ENCODE measurements at places on chromosomes 16 and 17.

DNA sequence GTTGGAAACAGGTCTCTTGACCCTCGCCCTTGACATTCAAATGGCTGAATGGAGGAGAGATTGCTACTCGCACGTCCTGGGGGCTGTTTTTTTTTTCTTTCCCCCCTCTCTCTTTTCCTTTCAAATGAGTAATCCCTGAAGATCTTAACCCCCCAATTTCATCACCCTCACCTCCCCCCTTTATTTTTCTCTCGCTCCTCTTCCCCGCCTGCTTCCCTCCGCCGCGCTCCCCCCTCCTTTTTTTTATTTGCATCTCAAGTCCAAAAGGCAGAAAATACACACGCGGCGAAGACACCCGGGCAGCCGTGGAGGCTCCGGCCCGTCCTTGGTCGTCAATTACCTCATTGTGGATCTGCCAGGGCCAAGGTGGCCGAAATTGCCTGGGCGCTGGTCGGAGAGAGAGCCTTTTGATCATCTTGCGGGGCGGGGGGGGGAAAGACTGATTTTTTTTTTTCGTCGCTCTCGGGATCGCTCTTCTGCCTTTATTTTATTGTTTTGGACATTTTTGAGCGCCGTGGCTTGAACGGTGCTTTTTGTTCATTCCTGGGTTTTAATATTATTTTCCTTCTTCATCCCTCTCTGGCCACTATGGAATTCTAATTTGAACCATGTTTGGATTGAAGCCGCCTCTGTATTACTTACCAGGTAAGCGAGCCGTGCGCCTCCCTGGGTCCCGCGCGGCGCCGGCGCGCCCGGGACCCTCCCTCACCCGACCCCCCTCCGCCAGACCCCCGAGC, 57.2 kb upstream of the GSE1 start:
- H3K27ac ChIP-seq: no peak overlapping the region
- no peaks in the 10 kb centered on the region for H3K36me3 ChIP-seq
- no peaks in the 10 kb centered on the region for H3K27me3 ChIP-seq
- DNase-seq: no peak
- peak overlapping the region; percentile 83 for H3K4me3 ChIP-seq
- H3K4me1 ChIP-seq: 0 out of 2 replicates have a peak, but pooled peaks cover 3% of the 10 kb centered on the region

GRCh38 chr16:14608111-14608566, 21.9 kb downstream of the PARN start:
- peaks cover 25% of the 10 kb centered on the region for H3K36me3 ChIP-seq
- no peak for DNase-seq
- H3K27me3 ChIP-seq: no peaks in the 10 kb centered on the region
- H3K27ac ChIP-seq: no peak overlapping the region
- no peak overlapping the region for H3K4me3 ChIP-seq
- H3K4me1 ChIP-seq: no peaks in the 10 kb centered on the region

DNA sequence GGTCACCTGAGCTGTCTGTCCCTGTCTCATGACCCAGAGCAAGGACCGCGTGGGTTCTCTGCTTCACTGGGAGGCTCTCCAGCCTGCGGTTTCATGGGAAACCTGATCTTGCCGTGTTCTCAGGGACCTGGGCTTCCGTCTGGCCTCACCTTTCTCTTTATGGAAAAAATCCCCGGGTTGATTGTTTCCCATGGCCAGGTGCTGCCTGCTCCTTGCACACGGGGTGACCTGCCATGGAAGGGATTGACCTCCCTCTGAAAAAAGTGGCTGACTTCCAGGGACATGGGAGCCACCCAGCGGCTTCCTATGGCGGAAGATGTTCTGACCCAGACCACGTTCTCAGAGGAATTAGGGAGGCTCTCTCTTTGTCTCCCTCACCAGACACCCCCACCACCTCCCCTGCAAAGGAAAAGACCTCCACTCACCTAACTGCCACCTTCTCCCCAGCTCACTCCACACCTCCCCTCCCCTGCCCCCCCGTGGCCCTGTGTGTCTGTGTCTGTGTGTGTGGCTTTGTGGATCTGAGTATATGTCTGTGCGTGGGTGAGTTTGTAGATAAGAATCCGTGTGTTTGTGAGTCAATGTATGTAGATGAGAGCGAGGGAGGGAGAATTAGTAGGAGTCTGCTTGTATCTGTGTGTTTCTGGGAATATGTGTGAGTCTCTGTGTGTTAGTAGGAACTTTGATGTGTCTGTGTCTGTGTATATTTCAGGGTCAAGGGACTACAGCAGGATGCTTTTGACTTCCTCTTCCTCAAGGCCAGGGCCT, 154.6 kb downstream of the NTN1 start:
- peaks cover 7% of the 10 kb centered on the region for H3K4me1 ChIP-seq
- no peak overlapping the region for H3K27ac ChIP-seq
- H3K27me3 ChIP-seq: no peaks in the 10 kb centered on the region
- no peak for DNase-seq
- H3K36me3 ChIP-seq: no peaks in the 10 kb centered on the region

GRCh38 chr16:54286366-54287130, at the start of gene IRX3:
Gene IRX3 (minus strand): TSS chr16:54286787. CDS start chr16:54286050, 737 bp downstream.
- H3K27ac ChIP-seq: peak within 1 kb of the TSS; percentile 91
- peaks cover 13% of the 10 kb centered on the region for H3K36me3 ChIP-seq
- H3K4me3 ChIP-seq: peak within 1 kb of the TSS; percentile 65
- H3K27me3 ChIP-seq: no peaks in the 10 kb centered on the region
- peak; percentile 94 for DNase-seq
- H3K4me1 ChIP-seq: no peaks in the 10 kb centered on the region

DNA sequence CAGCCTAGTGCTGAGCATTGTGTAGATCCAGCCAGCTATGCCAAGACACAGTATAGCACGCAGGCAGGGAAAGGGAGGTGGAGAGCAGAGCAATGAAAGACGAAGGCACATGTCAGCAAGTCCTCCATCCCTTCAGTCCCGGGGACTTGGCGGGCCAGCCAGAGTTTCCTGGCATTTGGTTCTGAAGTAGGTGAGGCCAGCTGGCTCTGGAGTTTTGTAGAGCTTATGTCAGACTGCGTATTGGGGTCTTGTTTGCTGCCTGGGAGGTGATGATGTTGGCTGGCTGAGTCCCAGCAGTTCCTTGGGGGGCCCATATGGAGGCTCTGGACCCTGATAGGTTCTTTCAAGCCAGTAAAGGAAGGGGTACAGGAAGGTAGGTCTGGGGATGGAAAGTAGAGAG, 55.7 kb upstream of the AKTIP start:
- H3K27ac ChIP-seq: no peak overlapping the region
- H3K4me3 ChIP-seq: no peak overlapping the region
- no peaks in the 10 kb centered on the region for H3K36me3 ChIP-seq
- H3K27me3 ChIP-seq: no peaks in the 10 kb centered on the region

DNA sequence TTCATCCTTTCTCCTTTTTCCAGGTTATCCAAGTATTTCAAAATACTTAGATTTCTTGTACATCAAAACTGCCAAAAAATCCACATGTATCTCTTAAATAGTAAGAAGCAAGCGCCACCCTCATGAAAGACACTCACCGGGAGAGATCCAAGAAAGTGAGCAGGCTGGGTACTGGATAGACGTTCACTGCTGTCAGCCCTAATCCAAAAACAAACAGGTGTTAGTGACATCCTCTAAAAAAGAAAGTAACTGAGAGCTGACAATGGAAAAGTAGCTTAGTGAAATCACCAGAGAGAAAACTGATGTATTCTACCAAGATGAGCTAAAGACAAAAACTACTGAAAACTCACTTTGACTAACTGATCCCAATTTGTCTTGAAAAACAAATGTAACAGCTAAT, 46.1 kb downstream of the MARVELD3 start:
- no peak overlapping the region for H3K4me3 ChIP-seq
- DNase-seq: peak; percentile 8

DNA sequence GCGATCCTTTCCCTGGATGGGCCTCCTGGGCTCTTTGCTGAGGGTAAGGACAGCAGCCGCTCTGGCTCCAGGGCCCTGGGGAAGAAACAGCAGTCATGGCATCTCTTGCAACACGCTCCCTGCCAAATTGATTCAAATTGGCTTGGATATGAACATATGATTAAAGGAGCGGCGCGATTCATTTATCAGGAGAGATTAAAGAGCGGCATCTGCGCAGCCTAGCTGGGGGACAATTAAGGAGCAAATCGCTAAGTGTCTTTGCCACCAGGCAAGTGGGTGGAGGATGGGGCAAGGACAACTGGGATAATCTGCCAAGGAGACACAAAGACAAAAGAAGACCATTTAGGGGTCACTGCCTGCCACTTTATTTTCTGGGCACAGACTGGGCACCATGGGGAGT, 27.8 kb downstream of the PIPOX start:
- no peak overlapping the region for H3K4me3 ChIP-seq
- H3K36me3 ChIP-seq: 0 out of 2 replicates have a peak, but pooled peaks cover 2% of the 10 kb centered on the region
- no peak overlapping the region for H3K27ac ChIP-seq

GRCh38 chr17:7392696-7393612, 1.4 kb downstream of the PLSCR3 start:
- peak overlapping the region; percentile 65 for H3K4me3 ChIP-seq
- no peaks in the 10 kb centered on the region for H3K27me3 ChIP-seq
- no peaks in the 10 kb centered on the region for H3K4me1 ChIP-seq
- no peak overlapping the region for H3K27ac ChIP-seq
- no peaks in the 10 kb centered on the region for H3K36me3 ChIP-seq

- no peak overlapping the region for H3K4me3 ChIP-seq
- no peaks in the 10 kb centered on the region for H3K27me3 ChIP-seq
- no peak overlapping the region for H3K27ac ChIP-seq
- no peaks in the 10 kb centered on the region for H3K4me1 ChIP-seq
- DNase-seq: no peak
Measured at GRCh38 chr16:84408314-84408690, 40.0 kb downstream of the ATP2C2 start.

- DNase-seq: no peak
- no peak overlapping the region for H3K4me3 ChIP-seq
- H3K27me3 ChIP-seq: no peaks in the 10 kb centered on the region
- H3K4me1 ChIP-seq: peaks cover 30% of the 10 kb centered on the region
Measured at GRCh38 chr16:16075488-16076422, 126.3 kb downstream of the ABCC1 start.

DNA sequence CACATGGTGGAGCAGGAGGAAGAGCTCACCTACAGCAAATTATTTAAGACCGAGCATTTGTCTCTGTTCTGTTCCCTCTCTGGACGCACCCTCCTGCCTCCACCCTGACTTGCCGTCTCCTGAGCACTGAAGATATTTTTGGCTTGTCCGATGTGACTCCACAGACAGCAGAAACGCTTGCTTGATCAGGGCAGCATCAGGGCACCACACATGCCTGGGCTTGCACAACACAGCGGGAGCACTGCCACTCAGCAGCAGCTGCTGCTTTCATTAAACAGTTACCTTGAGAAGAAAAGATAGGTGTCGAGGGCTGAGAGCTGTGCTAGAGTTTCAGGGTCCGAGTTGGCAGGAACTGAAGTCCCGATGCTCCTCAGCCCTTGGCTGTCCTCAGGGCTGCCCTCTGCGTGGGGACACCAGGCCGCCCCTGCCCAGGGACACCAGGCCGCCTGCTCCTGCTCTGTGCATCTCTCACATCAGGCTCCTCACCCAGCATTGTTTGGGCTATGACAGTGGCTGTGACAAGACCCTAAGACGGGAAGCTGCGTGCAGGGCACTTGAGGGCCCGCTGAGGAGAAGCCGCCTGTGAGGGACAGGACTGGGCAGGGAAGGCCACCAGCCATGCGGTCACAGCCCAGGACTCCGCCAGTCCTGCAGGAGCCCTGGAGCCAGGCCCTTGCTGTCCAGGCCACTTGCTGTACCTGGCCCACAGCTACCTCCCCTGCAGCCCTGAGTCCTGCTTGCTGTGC, 21.3 kb upstream of the CDH15 start:
- H3K27ac ChIP-seq: no peak overlapping the region
- H3K36me3 ChIP-seq: no peaks in the 10 kb centered on the region
- no peak overlapping the region for H3K4me3 ChIP-seq

DNA sequence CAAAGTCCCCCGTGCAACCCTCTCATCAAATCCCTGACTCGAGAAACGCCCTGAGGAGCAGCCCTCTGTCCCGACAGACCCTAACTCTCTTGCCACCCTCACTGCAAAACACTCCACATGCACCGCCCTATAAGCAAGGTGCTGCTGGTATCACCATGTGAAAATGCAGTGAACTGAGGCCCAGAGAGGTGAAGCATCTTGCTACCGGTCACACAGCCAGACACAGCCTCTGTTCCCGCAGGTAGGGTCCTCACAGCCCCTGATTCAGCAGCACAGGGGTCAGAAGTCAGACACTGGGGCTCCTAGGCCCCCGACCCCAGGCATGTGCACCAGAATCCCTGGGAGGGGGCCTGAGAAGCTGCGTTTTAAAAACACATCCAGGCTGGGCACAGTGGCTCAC, 1.1 kb downstream of the CIBAR2 start:
- DNase-seq: no peak
- no peaks in the 10 kb centered on the region for H3K27me3 ChIP-seq
- H3K36me3 ChIP-seq: no peaks in the 10 kb centered on the region

DNA sequence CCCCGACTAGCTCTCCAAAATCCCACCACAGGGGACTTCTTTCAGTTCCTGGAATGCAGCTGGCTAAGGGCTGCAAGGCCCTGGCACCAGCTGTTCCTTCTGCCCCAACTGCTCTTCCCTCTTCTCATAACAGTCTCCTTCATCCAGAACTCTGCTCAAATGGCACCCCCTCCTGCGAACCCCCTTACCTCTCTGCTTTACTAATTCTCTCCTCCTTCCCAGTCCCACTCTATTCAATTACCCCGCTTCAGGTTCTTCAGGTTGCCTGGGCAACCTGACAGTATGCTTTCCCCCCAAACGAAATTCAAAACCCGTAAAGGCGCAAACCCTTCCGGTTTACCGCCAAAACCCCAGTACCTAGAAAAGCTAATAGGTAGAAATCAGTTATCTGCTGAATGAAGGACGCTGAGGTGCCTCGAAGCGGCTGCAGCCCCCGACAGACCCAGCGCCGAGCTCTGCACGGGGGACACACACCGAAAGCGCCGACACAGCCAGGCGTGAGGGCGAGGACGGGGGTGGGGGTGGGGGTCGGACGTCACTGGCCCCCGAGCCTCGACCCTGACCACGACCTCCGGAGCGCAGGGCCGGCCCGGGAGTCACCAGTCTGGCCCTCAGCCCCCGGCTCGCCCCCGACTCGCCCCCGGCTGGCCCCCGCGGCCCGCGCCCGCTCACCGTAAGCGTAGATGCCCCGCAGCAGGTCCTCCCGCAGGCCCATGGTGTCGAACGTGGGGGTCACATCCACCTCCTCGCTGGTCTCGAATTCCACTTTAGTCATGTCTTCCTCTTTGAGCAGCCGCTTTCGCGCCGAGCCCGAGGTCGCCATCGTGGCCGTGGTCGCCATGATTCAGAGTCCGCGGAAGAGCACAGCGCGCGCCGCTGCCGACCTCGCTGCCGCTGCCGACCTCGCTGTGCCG, 550 bp downstream of the EIF4A3 start:
- H3K27me3 ChIP-seq: no peaks in the 10 kb centered on the region
- H3K4me3 ChIP-seq: peak overlapping the region; percentile 90
- peaks cover 44% of the 10 kb centered on the region for H3K36me3 ChIP-seq
- peak overlapping the region; percentile 81 for H3K27ac ChIP-seq
- peaks cover 15% of the 10 kb centered on the region for H3K4me1 ChIP-seq
- DNase-seq: peak; percentile 83

- peaks cover 12% of the 10 kb centered on the region for H3K4me1 ChIP-seq
- peaks cover 25% of the 10 kb centered on the region for H3K27me3 ChIP-seq
- H3K36me3 ChIP-seq: no peaks in the 10 kb centered on the region
- no peak for DNase-seq
Measured at GRCh38 chr17:47841488-47842291, 617 bp upstream of the SCRN2 start.

Data from SJCRH30 (cell line).